Adrenal gland (tissue), 19 donors: ENCODE measurements at places on chromosomes 3 and 15. TPM values are rescaled to one million over a fixed set of nuclear protein-coding genes. Genes with fewer than 3 reads are reported as not detected.

DNA sequence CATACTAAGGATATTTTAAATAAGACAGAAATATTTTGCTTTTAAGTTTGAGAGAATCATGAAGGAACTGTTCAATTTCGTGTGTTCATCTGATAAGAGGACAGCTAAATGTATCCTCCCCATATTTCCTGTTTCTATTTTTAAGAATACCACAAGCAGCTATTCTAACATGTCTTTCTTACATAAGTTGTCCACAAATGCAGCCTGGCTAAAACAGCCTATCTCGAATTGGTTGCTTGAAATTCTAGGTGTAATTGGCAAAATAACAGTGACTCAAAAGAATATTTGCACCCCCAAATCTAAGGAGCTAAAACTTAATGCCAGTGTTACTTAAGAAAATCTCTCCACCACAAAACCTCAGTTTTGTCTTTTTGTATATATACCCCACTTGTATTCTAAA lies 35.0 kb downstream of the BTLA start:
- no peak overlapping the region for H3K4me3 ChIP-seq
- H3K27me3 ChIP-seq, result no peaks in the 10 kb centered on the region
- no peaks in the 10 kb centered on the region for H3K4me1 ChIP-seq
- no peak for DNase-seq
- H3K27ac ChIP-seq, result no peak overlapping the region

CPEB1 gene
- total RNA-seq, result 1.5 TPM

DNA sequence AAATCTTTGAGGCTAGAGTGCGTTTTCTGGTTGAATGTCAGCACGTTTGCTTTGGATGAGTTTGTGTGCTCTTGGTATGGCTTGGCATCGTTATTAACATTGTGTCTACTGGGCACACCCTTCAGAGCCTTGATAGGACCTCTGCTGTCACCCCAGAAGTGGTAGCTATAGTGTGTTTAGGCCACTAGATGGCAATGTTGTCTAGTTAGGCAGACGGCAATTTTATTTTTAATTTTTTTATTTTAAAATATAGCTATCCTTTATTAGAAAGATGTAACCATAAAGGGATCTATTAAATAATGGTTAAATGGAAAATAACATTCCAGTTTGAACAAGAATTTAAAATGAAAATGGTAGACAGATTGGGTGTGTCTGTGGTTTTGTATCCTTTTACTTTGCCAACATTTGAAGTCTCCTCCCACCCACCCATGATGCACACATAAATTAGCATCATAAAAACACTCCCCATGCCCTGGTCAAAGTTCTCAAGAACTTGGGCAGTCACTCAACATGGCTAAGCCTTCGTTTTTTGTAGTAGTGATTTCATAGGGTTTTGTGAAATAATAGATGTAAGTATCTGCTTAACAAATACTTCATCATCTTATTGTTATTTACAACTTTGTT lies 200.7 kb downstream of the KCNH8 start:
- H3K27me3 ChIP-seq, result no peaks in the 10 kb centered on the region
- H3K36me3 ChIP-seq, result no peaks in the 10 kb centered on the region
- H3K27ac ChIP-seq, result no peak overlapping the region
- H3K4me3 ChIP-seq, result no peak overlapping the region
- DNase-seq, result no peak
- H3K4me1 ChIP-seq, result no peaks in the 10 kb centered on the region

SENP8 gene
- 4.6 TPM for total RNA-seq

GATM gene
- 73.2 TPM for total RNA-seq

DNA sequence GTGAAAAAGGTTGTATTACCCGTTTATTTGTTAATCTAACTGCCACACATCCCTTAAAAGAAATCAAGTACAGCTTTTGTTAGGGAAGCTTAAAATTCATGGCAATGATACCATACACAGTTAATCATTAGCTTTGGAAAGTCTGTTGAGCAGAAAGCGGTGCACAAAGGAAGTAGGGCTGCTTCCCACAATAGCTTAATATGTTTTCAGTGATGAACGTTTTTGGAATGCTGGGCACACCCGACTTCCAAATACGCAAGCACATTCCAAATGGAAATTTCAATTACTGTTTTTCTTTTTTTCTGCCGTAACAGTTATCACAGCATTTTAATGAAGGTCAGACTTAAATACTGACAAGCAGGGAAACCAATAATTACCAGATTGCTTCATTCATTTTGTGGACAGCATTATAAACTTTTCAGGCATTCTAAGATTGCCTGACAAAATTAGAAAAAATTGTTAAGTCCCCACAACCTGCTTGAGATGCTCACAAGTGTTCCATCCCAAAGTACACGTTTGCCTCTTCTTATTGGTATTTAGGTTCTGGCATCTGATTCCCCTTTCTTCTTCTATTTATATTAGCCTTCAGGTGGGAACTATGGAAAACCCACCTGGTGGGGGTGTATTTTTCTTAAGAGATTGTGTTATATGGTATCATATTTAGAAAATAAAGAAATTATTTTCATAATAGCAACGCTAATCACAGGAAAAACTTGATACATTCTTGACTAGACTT lies 1.1 kb upstream of the ECT2 start:
- H3K4me3 ChIP-seq, result no peak overlapping the region
- no peak for DNase-seq
- no peaks in the 10 kb centered on the region for H3K27me3 ChIP-seq

DNA sequence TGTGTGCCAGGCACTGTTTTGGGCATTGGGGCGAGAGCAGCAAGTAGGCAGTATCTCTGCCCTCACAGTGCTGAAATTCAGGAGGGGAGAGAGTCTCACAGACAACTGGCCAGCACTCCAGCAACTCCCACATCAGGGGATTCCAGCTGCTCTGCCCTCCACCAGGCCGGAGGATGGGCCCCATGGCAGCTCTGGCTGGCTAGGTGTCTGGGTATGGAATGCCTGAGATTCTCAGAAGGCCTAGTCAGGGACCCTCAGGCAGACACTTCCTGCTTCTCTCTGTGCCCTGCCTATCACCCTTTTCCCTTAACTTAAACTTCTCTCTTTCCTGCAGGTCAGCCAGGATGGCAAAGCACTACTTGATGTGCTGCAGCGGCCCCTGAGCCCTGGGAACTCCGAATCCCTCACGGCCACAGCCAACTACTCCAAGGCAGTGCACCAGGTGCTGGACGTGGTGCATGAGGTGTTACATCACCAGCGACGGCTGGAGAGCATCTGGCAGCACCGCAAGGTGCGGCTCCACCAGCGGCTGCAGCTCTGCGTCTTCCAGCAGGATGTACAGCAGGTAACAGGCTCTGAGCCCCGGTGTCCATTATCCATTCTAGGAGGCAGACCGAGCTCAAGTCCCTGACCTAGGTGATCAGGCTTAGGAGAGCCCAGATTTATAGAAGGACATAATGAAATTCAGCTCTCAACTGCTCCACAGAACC lies 342.2 kb upstream of the ROPN1 start:
- H3K27me3 ChIP-seq, result no peaks in the 10 kb centered on the region
- no peak for DNase-seq
- H3K4me1 ChIP-seq, result no peaks in the 10 kb centered on the region
- H3K36me3 ChIP-seq, result peaks cover 6% of the 10 kb centered on the region
- H3K27ac ChIP-seq, result no peak overlapping the region

DNA sequence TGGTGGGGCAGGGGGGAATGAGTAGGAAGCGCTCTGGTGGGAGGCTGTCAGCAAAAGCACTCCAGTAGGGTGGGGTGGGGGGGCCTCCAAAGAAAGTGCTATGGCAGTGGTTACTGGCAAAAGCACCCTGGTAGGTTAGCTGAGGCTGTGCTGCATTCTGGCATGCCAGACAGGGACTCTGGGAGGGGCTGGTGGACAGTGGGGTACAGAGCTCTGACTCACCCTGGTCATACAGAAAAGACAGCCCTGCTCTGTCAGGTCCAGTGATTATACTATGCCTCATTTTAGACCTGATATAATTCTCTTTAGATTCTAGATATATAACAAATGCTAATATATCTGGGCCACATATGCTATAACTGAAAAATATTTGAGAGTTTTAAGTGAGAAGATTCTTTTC lies 82.8 kb upstream of the CPNE4 start:
- no peaks in the 10 kb centered on the region for H3K27me3 ChIP-seq
- no peak for DNase-seq
- no peaks in the 10 kb centered on the region for H3K36me3 ChIP-seq

DNA sequence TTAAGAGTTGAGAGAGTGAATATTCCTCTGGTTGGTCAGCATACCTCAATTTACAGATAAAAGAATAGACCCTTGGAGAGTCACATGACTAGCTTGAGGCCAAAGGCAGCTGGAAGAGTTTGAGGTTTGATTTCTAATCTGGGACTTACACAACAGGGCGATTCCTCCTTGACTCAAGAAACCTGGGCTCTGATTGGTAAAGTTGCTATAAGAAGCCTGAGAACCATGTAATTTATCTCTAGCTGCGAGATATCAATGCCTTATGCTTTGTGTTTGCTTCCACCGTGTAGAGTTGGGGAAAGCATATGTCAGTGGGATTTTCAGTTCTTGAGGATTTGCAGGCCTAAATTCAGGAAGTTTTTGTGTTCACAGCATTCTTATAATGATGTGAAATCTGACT lies 206.0 kb downstream of the KLHL25 start:
- no peak overlapping the region for H3K4me3 ChIP-seq
- peaks cover 23% of the 10 kb centered on the region for H3K4me1 ChIP-seq
- H3K36me3 ChIP-seq, result peaks cover 3% of the 10 kb centered on the region

GRCh38 chr3:48397767-48398681 lies 26.0 kb downstream of the FBXW12 start:
- no peak for DNase-seq
- peaks cover 5% of the 10 kb centered on the region for H3K4me1 ChIP-seq
- no peaks in the 10 kb centered on the region for H3K27me3 ChIP-seq
- no peaks in the 10 kb centered on the region for H3K36me3 ChIP-seq

DNA sequence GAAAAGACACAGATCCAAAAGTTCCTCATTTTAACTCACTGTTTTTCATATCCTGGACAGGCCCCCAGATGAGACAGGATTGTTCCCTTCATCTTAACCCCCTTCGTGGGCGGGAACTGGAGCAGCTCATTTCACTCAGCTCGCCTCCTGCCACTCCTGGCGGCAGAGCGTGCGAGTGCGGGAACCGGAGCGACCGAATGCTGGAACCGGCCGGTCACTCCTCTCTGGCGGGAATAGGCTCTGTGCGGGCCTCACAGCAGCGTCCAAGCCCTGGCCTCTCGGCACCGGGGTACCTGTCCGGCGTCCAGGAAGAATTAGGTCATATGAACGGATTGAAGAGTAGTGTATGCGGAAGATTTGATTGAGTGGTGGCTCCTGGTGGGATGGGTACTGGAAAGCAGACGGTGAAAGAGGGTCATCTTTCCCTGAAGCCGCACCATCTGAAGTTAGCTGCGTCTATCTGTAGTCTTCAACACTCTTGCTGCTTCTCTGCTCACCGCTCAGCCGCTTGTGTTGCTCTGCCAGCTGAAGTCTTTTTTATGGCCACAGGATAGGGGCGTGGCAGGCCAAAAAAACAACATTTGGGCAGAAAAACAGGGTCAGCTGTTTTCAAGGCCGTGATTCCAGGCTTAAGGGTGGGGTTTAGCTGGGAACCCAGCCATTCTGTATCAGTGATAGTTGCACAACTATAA lies 42.3 kb upstream of the FXR1 start:
- H3K27me3 ChIP-seq, result no peaks in the 10 kb centered on the region
- peak; percentile 24 for DNase-seq
- H3K4me3 ChIP-seq, result no peak overlapping the region
- H3K36me3 ChIP-seq, result no peaks in the 10 kb centered on the region
- H3K27ac ChIP-seq, result no peak overlapping the region
- H3K4me1 ChIP-seq, result no peaks in the 10 kb centered on the region

DNA sequence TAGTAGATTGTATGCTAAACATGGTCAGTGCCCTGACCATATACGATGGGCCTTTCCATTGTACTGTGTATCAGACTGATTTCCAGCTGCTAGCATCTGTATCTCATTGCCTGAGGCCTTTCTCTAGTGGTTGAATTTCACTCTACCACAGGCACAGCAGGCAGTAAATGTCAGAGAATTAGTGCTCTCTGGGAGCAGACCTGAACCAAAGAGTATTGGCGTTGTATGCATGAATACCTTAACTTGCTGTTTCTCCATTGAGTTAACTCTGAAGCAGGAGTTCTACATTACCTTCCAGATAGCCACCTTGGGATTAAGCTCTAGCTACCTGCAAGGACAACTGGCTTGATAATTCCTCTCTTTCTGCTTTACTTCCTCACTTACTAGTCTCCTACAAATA lies 439.2 kb upstream of the EPHA3 start:
- H3K4me1 ChIP-seq, result no peaks in the 10 kb centered on the region
- H3K36me3 ChIP-seq, result no peaks in the 10 kb centered on the region
- no peak for DNase-seq
- H3K27ac ChIP-seq, result no peak overlapping the region
- H3K4me3 ChIP-seq, result no peak overlapping the region
- H3K27me3 ChIP-seq, result no peaks in the 10 kb centered on the region

DNA sequence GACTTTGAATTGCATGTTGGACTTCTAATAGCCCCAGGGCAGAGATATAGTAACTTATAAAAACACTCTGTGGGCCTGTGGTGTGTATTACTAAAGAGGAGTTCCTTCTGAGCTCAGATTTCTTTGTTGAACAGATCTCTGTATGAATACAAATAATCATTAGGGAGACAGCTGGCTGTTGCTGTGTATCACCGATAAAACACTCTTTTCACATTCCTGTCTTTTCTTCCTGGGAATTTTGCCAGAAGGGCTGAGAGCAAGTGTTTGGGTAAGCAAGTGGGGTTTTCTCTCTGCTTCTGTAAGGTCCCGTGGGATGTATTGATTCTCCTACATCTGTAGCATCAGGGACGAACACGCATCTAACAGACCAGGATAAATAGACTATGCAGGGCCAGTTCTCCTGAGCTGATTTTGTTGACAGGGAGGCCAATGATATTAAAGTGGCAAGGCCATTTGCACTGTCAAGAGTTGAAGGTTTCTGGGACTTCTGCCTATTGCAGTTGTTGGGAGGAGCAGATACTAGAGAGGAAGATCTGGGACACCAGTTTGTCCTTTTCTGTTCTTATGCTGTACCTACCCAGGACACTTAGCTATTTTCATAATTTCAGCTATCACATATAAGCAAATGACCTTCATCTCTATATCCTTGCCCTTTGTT lies 225.9 kb upstream of the CD96 start:
- no peaks in the 10 kb centered on the region for H3K4me1 ChIP-seq
- H3K27me3 ChIP-seq, result no peaks in the 10 kb centered on the region
- no peak for DNase-seq
- no peak overlapping the region for H3K4me3 ChIP-seq
- no peaks in the 10 kb centered on the region for H3K36me3 ChIP-seq

- H3K4me1 ChIP-seq, result peaks cover 6% of the 10 kb centered on the region
- no peak overlapping the region for H3K4me3 ChIP-seq
- H3K27me3 ChIP-seq, result no peaks in the 10 kb centered on the region
- H3K36me3 ChIP-seq, result no peaks in the 10 kb centered on the region
- H3K27ac ChIP-seq, result no peak overlapping the region
Observed at GRCh38 chr3:30503446-30503845, 103.0 kb upstream of the TGFBR2 start.

FAM43A gene
- 18.7 TPM for total RNA-seq

GYG1 gene
- total RNA-seq, result 33.3 TPM

PCOLCE2 gene
- 2.5 TPM for total RNA-seq

DNA sequence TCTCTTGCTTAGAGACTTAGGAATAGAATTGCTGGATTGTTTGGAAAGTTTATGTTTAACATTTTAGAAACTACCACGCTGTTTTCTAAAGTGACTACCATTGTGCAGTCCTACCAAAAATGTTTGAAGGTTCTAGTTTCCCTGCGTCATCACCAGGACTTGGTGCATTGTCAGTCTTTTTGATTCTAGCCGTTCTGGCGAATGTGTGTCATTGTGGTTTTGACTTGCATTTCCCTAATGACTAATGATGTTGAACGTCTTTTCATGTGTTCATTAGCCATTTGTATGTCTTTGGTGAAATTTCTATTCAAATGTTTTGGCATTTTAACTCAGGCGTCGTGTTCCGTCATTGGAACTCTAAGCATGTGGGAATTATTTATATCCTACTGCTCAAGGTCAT lies 58.0 kb downstream of the CHD2 start:
- DNase-seq, result no peak
- peaks cover 4% of the 10 kb centered on the region for H3K36me3 ChIP-seq
- peak overlapping the region; percentile 21 for H3K27ac ChIP-seq
